Neural crest cell (in vitro differentiated cells): ENCODE measurements at places on chromosomes 1 and 21.
A peak's percentile ranks its signal among the peaks of the same experiment; 100 is the strongest.

DNA sequence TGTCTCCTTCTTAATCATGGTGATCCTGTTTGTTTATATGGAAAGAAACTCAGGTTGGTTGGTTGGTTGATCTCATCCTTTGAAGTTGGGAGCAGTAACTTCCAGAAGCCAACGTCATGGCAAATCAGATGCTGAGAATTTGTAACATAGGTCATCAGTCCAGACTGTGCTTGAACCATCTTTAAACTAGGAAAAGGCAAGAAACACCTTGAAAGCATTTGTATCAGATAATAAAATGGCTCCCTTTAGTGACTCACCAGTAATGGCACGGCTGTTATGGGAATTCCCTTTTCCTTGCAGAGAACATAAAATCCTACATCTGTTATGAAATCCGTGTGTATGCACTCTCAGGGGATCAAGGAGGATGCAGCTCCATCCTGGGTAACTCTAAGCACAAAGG lies 58.1 kb downstream of the SERBP1 start:
- no peak for DNase-seq

DNA sequence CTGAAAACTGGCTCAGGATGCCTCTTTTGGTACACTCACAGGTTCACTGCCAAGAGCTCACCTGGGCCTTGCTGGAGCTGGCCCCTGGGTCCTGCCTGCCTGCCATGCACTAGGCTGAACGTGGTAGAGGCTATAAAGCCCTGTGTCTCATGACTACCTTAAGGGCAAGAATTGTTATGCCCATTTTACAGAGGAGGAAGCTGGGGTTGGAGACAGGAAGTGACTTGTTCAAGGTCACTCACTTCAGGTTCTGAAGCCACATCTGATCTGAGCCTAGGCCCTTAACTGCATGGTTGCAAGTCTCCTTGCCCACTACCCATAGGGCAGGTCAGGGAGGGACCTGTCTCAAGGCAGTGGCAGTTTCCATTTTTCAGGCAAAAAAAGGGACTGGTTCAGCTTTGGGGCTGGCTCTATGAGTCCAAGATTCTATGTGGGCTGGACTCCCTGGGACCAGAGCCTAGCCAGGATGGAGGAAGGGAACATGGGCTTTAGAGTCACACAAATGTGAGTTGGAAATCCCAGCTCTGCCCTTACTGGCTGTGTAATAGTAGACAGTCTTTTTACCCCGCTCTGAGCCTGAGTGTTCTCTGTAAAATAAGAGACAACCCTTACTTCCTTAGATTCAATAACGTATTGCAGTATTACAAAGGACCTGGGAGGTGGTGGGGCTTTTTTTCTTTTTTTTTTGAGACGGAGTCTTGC lies 7.8 kb downstream of the STK40 start:
- no peak for DNase-seq

DNA sequence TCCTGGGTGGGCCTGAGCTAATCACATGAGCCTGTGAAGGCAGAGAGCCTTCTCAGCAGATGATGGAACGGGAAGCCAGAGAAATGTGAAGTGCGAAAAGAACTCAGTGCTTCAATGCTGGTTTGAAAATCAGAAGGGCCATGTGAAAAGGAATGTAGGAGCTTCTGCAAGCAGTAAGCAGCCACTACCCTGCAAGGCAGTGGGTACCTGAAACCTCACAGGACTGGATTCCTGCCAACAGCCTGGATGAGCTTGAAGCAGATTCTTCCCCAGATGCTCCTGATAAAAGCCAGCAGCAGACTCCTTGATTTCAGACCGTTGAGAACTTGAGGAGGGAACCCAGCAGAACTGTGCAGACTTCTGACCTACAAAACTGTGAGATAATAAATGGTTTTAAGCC lies 158.6 kb downstream of the SYT2 start:
- no peak for DNase-seq

DNA sequence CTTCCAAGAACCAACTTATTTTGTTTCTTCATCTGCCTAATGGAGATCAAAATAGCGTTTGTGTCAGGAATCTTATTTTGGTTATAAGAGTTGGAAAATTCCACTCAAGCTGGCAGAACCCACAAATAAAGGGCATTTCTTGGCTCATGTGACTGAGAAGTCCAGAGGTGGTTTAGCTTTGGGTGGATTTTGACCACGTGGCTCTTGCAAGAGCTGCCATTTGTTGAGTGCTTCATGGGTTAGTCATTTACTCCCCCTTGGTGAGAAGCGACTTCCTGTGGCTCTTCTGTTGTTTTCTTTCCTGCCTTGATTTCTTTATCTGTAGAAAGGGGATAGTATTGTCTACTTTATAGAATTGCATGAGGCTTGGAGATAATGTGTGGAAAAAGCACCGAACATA lies 9.5 kb upstream of the RNF186 start:
- no peak for DNase-seq

DNA sequence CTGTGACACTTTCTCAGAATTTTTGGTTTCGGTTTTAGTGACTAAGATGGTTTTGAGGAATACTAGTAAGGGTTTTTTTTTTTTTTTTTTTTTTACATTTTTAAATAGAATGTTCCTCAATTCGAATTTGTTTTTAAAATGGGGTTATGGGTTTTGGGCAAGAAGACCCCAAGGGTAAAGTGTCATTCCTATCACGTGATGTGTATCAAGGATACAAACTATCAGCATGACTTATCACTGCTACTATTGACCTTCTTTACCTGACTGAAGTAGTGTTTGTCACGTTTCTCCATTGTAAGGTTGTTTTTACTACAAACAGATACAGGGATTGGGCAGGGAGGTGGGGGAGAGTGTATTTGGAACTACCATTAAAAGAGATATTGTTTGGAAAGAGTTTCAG lies 781.1 kb upstream of the ADGRL4 start:
- no peak for DNase-seq

GRCh38 chr21:32131960-32132359 lies 146.9 kb downstream of the MIS18A start:
- no peak for DNase-seq

DNA sequence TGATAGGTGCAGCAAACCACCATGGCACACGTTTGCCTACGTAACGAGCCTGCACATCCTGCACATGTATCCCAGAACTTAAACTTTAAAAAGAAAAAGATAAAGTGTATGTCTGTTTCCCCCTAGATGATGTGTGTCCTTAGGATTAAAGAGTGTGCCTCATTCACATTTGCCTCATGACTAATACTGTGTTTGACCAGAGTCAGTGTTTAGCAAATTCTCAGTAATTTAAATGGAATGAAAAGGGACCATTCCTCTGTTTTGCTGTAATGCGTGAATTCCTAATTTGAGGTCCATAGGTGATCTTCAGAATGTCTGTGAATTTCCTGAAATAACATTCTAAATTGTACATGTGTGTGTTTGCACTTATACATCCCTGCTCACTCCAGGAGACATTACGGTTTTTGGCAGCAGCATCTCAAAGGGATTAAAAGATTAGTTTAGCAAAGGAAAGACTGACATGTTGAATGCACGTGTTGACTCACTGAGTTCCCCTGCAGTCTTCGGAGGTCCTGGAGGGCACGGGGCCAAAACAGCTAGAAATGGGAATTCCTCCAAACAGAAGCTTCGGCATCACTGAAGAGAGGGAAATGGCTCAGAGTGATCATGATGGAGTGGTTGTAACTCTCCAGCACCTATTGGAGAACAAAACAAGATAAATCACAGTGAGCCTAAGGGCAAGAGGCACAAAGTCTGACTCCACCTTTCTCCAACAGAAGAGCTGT lies 19.1 kb upstream of the SLC35F3 start:
- DNase-seq, result no peak

- DNase-seq, result no peak
Measured at GRCh38 chr1:174397261-174397660, 50.5 kb upstream of the GPR52 start.

GRCh38 chr1:73673971-73674370 lies 524.0 kb downstream of the LRRIQ3 start:
- DNase-seq, result no peak

GRCh38 chr1:16206547-16207317 lies 5.7 kb downstream of the ARHGEF19 start:
- peak; percentile 94 for DNase-seq

GRCh38 chr21:45179568-45180245 lies 105.3 kb downstream of the ADARB1 start:
- no peak for DNase-seq

DNA sequence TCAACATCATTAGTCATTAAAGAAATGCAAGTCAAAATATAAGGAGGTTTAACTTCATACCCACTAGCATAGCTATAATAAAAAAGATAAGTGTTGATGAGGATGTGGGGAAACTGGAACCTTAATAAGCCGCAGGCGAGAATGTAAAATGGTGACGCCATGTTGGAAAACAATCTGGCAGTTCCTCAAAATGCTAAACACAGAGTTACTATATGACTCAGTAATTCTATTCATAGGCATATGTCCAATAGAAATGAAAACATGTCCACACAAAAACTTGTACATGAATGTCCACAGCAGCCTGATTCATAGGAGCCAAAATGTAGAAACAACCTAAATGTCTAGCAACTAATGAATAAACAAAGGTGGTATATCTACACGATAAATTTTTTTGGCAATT lies 23.2 kb downstream of the DDX59 start:
- no peak for DNase-seq

- no peak for DNase-seq
Measured at GRCh38 chr1:2985694-2986548, 35.3 kb upstream of the ACTRT2 start.

GRCh38 chr1:33163621-33164519 lies 18.0 kb downstream of the TRIM62 start:
- DNase-seq, result no peak

GRCh38 chr1:169696273-169697100 lies 14.9 kb downstream of the SELL start:
- no peak for DNase-seq

GRCh38 chr1:2638466-2639115 lies 5.8 kb upstream of the MMEL1 start:
- no peak for DNase-seq
